ENCODE measurements at places on chromosomes 5 and 9.

DNA sequence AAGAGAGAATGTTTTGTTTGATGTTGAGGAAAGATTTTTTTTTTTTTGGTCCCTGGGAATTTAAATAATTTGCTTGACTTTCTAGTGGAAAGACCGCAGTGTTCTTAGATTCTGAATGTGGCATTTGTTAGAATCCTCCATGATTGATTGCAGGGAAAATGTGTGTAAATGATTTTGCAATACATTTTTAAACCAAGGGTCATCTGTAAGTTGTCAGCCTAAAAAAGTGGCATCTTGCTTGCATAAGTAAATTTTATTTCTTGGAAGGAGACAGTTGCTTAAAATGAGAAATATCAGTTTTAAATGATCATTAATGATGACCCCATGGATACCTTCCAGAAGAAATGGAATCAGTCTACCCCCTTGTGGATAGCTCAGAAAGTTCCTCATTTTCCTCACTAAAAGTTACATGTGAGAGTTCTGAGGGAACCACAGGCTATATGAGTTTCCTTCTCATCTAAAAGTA, 105.1 kb upstream of the SLC25A48 start:
- peak; percentile 24 for DNase-seq

DNA sequence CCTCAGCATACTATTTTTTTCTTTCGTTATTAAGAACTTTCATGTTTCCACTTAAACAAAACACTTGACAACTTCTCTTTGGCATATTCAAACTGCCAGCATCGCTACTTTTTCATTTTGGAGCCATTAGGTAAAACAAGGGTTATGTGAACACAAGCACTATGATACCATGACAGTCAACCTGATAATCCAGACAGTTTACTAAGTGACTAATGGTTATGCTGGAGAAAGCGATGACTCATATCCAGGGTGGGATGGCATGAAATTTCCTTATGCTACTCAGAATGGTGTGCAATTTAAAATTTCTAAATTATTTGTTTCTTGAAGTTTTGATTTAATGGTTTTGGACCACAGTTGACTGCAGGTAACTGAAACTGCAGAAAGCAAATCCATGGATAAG, 29.9 kb upstream of the PRSS3 start:
- DNase-seq, result peak; percentile 46

DNA sequence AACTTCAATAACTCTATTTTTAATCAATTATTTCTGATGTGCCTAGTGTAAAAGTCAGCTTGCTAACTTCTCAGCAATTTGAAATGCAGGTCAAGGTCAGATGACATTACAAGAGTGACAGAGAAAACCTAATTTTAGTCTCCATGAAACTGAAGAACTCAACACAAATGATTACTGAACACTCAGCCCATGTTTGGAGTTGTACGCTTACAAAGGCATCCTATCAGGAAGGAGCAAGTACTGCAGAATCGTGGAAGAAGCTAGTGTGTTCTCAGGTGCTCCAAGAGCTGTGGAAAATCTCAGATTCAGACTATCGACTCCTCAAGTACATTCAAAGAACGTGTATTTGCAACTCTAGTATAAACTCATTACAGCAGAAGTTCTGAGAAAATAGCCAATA, 526.7 kb downstream of the PDE4D start:
- no peak for DNase-seq

GRCh38 chr9:33852216-33852826, 35.4 kb downstream of the UBE2R2 start:
- DNase-seq, result peak; percentile 73

- DNase-seq, result no peak
Observed at GRCh38 chr9:124624735-124624992, 117.5 kb upstream of the NR5A1 start.

GRCh38 chr9:133978226-133978898, 13.8 kb downstream of the VAV2 start:
- DNase-seq, result no peak

GRCh38 chr5:115472271-115473025, 72.1 kb downstream of the FEM1C start:
- no peak for DNase-seq

GRCh38 chr5:115317320-115317719, 20.9 kb upstream of the CCDC112 start:
- DNase-seq, result peak; percentile 12

DNA sequence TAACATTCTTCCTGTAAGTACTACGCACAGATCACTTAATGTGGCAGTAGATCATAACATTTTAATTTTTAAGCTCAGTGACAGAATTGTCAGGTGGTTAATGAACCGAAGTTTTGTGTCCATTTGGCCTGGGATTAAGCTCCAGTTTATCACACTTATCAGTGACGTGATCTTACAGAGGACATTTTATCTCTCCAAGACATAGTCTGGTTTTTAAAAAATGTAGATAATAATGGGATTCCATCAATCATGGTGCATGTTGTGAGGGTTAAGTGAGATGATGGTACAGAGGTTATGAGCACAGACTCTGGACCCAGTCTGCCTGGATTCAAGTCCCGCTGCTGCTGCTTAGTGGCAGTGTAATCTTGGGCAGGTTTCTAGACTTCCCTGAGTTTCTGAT, 66.0 kb upstream of the ZFAND5 start:
- DNase-seq, result no peak

DNA sequence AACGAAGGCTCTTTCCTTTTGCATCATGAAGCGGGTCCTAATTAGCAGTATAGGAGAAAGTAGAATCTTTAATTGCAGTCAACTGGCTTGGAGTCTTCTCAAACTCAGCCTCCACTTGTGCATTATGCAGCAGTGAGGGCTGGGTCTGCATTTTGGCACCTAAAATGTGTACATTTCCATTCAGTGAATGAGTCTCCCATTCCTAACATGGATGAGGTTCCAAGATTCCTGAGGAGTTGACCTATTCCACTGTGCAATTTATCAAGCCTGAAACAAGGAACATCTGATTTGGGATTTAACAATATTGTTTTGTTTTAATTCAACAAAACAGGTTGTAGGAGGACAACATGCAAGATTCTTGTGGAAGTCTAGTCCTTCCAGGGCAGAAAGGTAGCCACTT, 171.8 kb upstream of the S1PR3 start:
- no peak for DNase-seq

- DNase-seq, result no peak
Observed at GRCh38 chr9:129898185-129898584, 62.9 kb downstream of the USP20 start.

- peak; percentile 93 for DNase-seq
Observed at GRCh38 chr5:132439521-132440089, 51.0 kb downstream of the IRF1 start.

DNA sequence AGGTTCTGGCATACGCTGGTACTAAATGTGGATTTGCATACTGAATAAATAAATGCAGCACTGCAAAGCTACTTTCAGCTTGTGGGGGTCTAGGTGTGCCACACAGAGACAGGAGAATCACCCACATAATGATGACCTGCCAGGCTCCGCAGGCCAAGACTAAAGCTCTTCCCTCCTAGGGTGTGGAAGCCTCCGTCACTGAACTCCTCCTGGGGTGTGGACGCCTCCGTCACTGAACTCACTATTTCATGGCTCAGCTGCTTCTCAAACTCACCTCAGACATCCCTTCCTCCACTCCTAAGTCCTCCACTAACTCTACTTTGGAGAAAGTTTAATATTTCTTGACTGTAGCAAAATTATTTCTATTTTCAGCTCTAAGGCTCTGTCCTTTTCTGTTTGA, 65.3 kb upstream of the GOLPH3 start:
- DNase-seq, result no peak

GRCh38 chr5:6979061-6979460, 265.8 kb downstream of the TENT4A start:
- no peak for DNase-seq

GRCh38 chr5:150172556-150172955, 6.0 kb downstream of the CDX1 start:
- DNase-seq, result no peak

GRCh38 chr5:170268153-170268689, 29.4 kb downstream of the LCP2 start:
- DNase-seq, result no peak

GRCh38 chr5:135605221-135605620, 26.4 kb upstream of the CXCL14 start:
- no peak for DNase-seq

GRCh38 chr5:96199713-96200183, 233.3 kb downstream of the PCSK1 start:
- DNase-seq, result no peak

GRCh38 chr9:86664603-86665002, 282.7 kb downstream of the GAS1 start:
- no peak for DNase-seq

DNA sequence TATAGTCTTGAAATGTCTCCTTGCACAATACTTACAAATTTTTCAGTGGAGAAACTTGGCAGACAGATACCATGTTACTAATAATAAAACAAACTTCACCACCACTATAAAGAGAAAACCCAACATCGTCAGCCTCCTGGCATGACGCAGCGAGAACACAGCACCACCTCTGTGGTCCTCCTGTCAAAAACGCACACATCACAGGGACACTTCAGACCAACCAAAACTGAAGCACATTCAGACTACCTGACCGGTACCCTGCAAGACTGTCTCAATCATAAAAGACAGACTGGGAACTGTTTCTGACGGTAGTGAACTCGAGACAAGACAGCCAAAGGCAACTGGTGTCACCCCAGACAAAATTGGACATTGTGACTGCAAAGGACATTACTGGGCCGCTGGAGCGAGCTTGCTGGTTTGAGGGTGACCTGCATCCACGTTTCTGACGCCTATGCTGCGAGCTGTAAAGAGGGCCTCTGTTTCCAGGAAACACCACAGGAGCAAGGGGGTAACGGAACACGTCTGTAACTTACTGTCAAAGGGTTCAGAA, 34.4 kb downstream of the NSUN2 start:
- DNase-seq, result no peak

DNA sequence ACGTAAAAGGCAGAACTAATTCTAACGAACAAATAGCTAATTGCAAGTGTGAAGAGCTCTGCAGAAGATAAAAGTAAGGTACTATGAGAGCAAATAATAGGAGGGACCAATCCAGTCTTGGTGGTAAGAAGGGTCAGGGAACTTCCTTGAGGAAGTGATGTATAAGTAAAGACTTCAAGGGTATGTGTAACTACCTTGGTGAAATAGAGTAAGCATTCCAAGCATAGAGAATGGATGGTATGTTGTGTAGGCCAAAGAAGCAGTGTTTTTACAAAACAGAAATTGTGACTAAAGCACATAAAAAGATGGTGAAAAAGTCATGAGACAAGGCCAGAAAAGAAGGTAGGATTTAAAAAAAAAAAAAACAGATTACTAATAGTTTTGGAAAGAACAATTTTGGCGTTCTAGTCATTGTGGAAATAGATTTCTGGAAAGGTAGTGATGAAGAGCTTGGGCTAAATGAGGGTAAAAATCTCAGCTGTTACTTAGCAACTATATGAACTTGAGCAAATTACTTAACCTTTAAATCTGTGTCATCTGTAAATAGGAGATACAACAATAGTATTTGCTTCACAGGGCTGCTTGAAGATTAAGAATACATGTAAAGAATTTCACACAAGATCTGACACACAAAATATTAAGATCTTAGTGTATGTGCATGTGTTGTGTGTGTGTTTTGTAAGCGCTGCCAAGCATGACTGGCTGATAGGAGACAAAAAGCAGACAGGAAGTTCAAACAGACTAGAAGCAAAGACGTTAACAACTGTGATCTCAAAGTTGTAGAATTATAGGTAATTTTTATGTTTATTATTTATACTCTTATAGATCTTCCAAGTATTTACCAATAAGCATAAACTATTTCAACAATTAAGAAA, 73.5 kb downstream of the NR6A1 start:
- DNase-seq, result peak; percentile 55

DNA sequence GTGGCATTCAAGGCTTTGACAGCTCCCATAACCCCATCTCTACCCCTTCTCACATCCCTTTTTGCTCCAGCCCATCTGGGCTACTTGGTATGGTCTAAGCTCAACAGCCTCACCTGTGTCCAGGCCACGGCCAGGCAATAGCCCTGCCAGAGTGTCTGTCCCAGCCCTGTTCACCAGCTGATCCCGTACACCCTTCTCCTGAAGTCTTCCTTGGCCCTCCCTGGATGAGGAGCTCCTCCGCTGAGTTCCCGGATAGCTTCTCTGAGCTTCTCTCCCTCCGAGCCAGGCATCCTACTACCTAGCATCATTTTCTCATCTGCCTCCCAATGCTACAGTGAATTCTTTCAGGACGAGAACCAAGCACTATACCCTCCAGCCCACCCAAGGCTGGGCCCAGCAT, 208.2 kb downstream of the DAB2IP start:
- DNase-seq, result no peak

- DNase-seq, result peak; percentile 25
Observed at GRCh38 chr9:84207491-84207951, 133.0 kb downstream of the SLC28A3 start.

DNA sequence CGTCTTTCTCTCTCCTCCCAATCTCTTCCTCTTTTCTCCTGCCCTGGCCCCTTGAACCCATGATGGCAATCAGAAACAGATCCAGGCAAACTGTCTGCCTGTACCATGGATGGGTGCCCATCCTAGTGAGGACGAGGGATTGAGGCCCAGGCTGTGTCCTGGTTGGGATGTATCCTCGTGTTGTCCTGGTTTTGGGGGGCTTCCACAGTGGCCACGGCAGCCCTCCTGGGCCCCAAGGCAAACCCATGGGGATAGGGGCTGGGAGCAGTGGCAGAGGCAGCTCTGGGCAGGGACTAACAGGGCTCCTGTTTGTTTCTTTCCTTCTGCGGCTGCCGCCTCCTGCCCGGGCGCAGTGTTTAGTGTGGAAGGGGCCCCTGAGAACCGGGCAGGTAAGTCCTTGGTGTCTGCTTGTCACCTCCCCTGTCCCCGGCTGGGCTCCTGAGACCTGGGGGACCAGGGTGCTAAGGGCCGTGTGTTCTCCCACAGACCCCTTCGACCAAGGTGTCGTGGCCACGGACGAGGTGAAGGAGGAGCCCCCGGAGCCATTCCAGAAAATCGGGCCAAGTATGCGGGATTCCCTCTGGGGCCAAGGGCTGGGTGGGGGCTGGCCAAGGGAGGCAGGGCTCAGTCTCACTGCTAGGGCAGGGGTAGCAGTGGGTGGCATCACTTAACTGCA, 70.0 kb downstream of the AMBP start:
- no peak for DNase-seq

DNA sequence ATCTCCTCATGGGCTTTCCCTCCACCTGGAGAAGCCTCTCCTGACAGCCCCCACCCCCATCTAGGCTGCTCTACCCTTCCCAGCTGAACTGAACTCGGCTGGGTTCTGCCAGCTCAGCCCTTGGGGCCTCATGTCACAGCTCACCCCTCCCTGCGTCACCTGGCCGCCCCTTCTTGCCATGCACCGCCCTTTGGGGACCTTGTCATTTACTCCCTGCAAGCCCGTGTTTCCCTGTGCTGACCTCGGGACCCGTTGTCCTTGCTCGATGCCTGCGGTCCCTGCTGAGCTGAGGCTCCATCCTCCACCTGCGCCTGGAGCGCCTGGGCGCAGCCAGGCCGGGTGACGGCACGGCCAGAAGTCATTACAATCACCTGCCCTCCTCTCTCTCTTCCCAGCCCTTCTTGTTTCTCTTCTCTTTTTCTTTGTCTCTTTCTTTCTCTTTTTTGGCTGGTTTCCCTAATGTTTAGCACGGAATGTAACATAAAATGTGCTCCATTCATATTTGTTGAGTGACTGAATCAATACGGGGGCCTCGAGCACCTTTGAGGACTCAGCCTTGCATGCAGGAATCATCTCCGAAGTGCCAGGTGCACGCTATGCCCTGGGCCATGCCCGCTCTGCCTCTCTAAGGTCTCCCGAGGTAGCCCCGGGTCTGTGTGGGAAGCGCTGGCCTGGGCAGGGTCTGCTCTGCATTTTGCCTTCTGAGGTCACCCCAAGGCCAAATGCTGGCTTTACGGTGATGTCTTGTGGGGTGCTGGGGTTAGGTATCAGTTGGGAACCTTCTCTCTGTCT, 48.1 kb upstream of the COL5A1 start:
- DNase-seq, result no peak
